Ascending aorta (tissue), 2 donors: ENCODE measurements at places on chromosomes 1 and 21. TPM values are rescaled to one million over a fixed set of nuclear protein-coding genes. Genes with fewer than 3 reads are reported as not detected.

GRCh38 chr21:45148316-45148990 lies 74.1 kb downstream of the ADARB1 start:
- DNase-seq, result peak; percentile 37

DNA sequence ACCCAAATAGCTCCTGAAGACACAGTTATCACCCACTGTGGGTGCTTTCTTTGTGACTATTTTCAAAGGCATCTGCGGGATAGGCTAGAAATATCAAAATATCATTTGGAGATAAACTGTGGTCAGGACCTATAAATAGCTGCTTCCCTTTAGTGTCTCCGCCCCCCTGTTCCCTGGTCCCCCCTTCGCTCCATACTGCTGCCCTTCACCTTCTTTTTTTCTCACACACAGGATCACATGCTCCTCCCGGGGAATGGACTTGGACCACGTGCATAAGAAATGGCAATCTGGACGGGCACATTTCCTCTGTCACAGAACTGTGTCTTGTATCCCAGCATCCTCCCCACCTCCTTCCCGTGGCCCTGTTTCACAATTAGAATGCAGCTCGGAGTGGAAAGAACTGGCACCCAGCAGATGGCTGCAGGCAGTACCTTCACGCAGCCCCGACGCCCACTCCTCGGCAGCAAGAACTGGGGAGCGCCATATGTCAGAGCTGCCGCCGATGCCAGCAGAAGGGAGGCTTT lies 68.8 kb upstream of the SSX2IP start:
- DNase-seq, result peak; percentile 44

DNA sequence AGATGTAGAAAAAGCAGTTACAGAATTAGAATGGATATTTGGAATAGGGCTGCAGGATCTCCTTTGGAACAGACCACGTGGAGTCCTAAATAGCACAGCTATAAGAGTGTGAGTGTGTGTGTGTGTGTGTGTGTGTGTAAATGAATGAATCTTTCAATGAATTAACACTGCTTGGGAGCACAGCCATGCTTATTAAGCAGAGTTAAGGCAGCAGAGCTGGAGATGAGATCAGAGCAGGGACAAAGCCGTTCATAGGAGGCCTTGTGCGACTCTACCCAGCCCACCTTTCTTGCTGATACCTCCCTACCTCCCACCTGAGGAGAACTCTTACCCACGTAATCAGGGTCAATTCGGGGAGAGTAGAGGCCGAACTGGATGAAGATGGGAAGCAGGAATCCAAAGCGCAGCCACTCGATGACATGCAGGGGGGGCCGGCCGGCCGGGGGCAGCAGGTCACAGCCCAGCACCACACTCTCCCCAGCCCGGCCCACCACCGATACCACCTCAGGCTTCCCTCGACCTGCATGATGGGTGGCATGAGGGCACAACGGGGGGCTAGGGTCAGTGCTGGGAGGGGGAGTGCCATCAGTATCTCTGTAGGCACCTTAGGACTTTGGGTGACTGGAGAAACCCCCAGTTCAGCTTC lies 2.7 kb downstream of the IGSF9 start:
- DNase-seq, result no peak

DNA sequence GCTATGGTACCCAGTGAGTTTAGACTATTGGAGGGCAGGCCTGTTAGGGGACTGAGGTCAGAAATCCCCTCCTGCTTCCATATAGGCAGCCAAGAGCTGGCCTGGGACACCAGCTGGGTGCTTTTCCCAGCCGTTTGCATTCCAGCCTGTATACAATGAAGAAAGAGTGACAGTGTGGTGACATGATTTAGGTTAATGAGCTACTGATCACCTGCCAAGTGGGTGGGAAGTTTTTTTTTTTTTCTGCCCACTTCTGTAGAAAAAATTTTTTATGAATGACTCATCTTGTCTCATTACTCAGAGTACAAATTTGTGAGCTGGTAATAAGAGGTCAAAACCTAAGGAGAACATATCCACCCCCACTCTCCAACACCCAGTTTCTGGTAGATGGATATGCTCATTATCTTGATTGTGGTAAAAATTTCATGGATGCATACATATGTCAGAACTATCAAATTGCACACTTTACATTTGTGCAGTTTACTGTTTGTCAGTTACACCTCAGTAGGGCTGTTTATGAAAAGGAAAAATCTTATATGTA lies 16.4 kb upstream of the CGN start:
- DNase-seq, result no peak

GRCh38 chr1:186839041-186839400 lies 10.3 kb downstream of the PLA2G4A start:
- no peak for DNase-seq

GRCh38 chr1:179167418-179167777 lies 62.1 kb downstream of the ABL2 start:
- DNase-seq, result no peak

- no peak for DNase-seq
Observed at GRCh38 chr1:98384461-98385141, 276.9 kb upstream of the SNX7 start.

GRCh38 chr1:242184955-242185354 lies 186.1 kb upstream of the MAP1LC3C start:
- DNase-seq, result no peak

DNA sequence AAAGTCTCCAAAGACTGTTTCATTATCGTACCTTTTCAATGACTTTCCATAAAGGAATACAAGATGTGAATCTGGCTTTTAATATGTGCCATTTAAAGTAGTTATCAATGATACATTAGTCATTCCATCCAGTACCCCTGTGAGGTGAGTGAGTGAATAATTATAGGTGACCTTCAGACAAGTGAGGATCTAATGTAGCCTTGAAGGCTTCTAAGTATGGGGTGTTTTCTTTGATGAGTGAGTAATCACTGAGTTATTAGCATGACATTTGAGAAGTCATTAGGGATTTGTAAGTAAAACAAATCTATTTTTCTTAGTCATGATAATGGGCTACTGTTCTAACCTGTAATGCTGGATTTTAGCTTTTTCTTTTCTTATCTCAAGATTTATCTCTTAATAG lies 831.4 kb downstream of the ADGRL2 start:
- DNase-seq, result no peak

DNA sequence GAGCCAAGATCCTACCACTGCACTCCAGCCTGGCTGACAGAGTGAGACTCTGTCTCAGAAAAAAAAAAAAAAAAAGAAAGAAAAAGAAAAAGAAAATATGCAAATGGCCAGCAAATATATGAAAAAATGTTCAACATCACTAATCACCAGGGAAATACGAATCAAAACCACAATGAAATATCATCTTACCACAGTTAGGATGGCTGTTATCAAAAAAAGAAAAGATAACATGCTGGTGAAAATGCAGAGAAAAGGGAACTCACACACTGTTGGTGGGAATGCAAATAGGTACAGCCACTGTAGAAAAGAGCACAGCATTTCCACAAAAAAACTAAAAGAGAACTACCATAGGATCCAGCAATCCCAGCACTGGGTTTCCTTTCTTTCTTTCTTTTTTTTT lies 477.5 kb downstream of the SMYD3 start:
- DNase-seq, result no peak

GRCh38 chr1:211182746-211183145 lies 48.8 kb upstream of the KCNH1 start:
- DNase-seq, result no peak

DNA sequence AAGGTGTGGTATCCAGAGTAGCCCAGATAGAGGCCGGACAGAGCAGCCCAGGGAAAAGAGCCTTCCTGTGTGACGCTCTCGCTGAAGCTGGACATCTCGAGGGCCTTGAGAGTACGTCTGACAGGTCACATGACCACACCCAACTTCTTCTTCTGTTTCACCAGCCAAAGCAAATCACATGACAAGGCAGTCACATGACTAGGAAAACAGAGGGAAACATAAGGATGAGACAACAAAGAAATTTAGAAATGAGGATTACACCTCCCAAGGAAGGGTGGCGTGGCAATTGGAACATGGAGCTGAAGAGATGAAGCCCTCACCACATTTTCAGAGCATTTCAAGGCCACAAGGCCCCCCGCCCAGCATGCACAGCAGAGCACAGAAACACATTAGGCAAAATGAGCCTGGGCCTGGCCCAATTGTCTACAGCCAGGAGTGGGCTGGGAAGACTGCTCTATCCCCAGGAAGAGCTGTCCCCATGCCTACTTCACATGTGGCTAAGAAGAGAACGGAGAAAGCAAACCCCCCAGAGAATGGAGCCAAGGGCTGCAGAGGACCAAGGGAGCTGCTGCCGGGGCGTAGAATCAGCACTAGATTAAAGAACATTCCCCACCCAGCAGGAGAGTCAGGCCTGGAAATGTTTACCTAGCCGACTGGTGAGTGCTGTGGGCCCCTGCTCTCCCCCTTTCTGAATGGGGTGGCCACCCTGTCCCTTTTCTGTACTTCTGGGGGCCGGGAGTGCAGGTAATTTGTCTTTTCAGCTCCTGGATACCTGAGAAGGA lies 305.1 kb downstream of the NPHP4 start:
- DNase-seq, result no peak

- DNase-seq, result no peak
Observed at GRCh38 chr1:53442299-53442698, 16.9 kb upstream of the DMRTB1 start.

- DNase-seq, result no peak
Observed at GRCh38 chr1:239811211-239811885, 280.3 kb upstream of the FMN2 start.

- no peak for DNase-seq
Observed at GRCh38 chr1:5752746-5753548, 239.3 kb downstream of the NPHP4 start.

- DNase-seq, result no peak
Observed at GRCh38 chr1:215835951-215836350, 268.8 kb downstream of the KCTD3 start.

DNA sequence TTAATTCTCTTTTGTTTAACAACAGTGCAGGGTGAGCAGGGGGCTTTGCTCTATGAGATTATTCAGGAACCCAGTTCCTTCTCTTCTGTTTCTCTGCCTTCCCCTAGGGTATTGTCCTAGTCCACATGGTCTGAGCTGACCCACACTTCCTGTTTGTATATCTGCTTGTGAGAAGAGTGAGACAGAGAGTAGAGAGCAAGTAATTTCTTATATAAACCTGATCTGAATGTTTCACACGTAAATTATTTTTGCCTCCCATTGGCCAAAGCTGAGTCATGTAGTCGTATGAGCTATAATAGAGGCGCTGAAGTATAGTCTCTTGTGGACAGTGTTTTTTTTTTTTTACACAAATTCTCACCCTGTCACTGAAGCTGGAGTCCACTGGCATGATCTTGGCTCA lies 134.2 kb upstream of the SERTAD4 start:
- no peak for DNase-seq

DNA sequence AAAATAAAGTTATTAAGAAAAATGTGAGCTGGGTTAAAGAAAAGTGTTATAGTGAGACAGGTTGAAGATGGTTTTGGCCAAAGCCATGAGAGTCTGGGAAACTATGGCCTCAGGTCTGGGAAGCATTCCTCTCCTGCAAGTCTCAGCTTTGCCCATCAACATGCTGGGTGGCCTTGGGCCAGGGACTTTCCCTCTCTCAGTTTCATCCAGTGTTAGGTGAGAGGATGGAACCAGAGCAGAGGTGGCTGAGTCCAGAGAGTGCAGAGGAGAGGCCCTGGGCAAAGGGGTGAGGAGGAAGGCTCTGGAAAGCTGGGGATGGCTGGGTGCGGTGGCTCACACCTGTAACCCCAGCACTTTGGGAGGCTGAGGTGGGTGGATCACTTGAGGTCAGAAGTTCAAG lies 10.5 kb downstream of the PADI2 start:
- no peak for DNase-seq

- no peak for DNase-seq
Observed at GRCh38 chr21:17911628-17912027, 92.5 kb upstream of the C21orf91 start.

- DNase-seq, result no peak
Observed at GRCh38 chr1:88463401-88463985, 220.6 kb upstream of the PKN2 start.

GRCh38 chr1:145877923-145878486 lies 7.7 kb downstream of the ANKRD35 start:
- DNase-seq, result no peak

DNA sequence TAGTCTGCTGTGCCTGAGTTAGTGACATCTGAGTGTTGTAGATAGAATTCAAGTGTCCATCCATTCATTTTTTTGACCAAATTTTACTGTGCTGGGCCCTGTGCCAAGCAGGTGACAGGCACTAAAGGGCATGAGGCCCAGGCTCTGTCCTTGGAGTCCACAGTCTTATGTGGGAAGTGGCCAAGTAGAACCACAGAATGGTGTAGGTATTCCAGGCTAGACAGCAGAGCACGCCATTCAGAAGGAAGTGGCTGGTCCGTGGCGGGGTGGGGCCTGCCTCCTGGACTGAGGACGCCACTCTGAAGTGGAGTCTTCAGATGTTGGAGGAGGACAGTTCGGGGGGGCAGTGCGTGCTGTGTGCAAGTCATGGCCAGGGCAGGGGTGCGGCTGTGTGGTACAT lies 68.9 kb upstream of the ACTL8 start:
- no peak for DNase-seq

DNA sequence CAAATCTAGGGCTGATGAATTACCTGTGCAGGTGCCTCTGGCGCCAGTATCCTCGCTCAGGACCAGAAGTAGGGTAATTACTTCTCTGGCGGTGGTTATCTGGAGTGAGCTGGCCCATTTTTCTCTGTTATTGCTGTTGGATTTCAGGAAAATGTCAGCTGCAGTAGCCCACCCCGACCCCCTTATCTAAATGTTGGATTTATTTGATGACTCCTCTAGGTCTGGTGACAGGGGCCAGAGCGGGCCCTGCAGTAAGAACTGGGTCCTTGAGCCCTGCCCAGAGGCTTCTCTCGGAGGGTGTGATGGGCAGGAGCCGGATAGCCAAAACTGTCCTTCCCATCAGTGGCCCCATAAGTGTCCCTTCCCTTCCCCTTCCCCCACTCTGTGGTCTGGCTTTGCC lies 384.3 kb downstream of the PTPRU start:
- peak; percentile 22 for DNase-seq

The ZFP69B gene
- total RNA-seq, result 3.8 TPM

The MYBPHL gene
- total RNA-seq, result not detected

The C1orf185 gene
- total RNA-seq, result not detected

The UBE2U gene
- not detected for total RNA-seq

The ZNF695 gene
- not detected for total RNA-seq

The MAP3K7CL gene
- total RNA-seq, result 6.9 TPM

The S100A7A gene
- total RNA-seq, result not detected

The SIM2 gene
- not detected for total RNA-seq

The VHLL gene
- not detected for total RNA-seq

The TMCC2 gene
- total RNA-seq, result 5.2 TPM

The L1TD1 gene
- not detected for total RNA-seq
